ENCODE measurements at places on chromosomes 1 and 21.

- no peak for DNase-seq
These were observed 25.7 kb downstream of the WNT4 start for GRCh38 chr1:22117238-22117637.

GRCh38 chr1:74344387-74344786, 109.2 kb downstream of the TNNI3K start:
- no peak for DNase-seq

GRCh38 chr1:151801310-151801820, 3.9 kb downstream of the LINGO4 start:
- no peak for DNase-seq

DNA sequence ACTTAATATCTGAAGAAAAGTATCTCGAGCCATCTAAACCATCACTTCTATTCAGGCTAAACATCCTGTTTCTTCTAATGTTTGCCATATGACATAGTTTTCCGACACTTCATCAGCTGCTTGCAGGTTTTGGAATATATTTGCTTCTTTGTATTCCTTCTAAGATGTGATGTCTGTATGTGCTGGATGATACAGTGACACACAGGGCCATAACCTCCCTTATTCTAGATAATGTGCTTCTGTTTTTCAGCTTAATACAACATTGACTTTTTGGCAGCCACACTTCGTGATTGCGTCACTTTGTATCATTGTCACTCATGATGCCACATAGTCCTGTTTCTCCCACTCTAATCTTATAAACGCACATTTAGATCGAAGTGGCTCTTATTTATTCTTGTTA, 156.3 kb downstream of the CRB1 start:
- DNase-seq = no peak

DNA sequence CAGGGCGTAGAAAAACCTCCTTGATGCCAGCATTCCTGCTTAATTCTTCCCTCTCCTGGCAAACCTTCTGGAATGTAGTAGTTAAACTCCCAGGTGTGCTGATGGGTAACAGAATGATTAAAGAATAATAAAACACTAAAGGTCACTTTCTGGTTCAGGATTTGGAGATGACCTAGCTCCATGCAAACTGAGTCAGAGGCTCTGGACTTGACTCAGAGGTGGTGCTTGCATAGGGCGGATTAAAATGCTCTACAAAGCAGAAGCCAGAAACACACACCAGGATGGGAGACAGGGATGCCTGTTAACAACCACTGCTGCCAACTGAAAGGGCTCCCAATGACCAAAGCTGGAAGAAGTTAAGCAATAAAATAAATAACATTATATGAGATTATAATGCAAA, 41.5 kb downstream of the KRTAP19-8 start:
- no peak for DNase-seq
